GM23248 (cell line): ENCODE measurements at places on chromosomes 12 and 14. TPM values are rescaled to one million over a fixed set of nuclear protein-coding genes. Genes with fewer than 3 reads are reported as not detected.
A peak's percentile ranks its signal among the peaks of the same experiment; 100 is the strongest.

Gene CAPRIN2
- total RNA-seq: 24.7 and 33.0 TPM in 2 replicates

Gene HOXC11
- not detected in 2 replicates for total RNA-seq

Gene MYF6
- total RNA-seq: not detected in 2 replicates

Gene ABCC9
- total RNA-seq: 41.7 and 44.3 TPM in 2 replicates

Gene CDK4
- 133 and 152 TPM in 2 replicates for total RNA-seq

DNA sequence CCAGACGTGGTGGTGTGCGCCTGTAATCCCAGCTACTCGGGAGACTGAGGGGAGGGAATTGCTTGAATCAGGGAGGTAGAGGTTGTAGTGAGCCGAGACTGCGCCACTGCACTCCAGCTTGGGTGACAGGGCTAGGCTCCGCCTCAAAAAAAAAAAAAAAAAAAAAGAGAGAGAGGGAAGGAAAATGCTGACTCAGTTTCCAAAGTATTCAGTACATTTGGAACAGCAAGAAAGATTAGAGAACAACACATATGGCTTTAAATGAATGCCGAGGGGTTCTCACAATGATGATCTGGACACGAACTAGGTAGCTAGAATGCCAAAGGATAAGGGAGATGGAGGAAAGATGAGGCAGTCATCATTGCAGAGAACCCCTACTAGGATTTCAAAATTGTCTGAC is 97.4 kb downstream of the NAV3 start:
- DNase-seq: no peak

DNA sequence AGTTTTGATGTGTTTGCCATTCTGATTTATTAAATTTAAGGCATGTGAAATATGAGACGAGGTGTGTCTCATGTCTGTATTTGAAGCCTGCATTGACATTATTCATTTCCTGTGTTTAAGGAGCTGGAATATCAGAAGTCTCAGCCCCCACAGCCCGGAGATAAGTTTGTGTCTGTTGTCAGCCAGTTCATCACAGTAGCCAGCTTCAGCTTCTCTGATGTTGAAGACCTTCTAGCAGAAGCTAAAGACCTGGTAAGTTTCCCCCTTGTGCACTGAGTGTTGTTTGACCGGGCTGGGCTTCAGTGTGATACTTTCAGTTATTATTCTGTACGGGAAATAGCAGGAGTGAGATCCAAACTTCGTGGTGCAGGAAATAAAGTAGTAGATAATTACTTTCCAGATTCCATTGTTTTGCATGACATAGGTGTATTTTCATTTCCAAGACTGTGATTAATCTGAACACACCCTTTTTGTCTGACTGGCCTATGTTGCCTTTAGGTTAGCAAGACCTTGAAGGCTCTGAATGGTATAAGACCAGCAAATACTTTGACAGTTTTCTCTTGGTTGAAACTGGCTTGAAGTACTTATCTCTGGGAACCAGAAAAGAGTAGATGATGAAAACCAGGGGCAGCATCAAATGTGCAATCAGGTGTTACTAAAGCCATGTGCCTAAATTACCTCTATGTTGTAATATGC is 101.5 kb downstream of the GPR135 start:
- peak; percentile 43 for DNase-seq

DNA sequence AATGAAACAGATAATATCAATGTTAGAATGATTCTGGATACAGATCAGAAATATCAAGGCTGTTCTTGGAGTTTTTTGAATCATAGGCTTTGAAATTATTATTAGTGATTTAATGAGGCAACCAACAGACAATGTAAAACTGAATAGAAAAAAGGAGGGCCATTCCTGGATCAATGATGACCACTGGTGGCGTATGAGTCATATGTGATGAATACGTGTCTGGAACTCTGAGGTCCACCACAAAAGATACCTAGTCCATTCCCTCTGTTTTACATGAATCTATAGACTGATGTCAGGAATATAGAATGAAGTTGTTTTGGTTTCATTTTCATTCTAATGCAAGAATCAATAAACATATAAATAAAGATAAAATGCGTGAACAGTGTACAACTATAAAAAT is 78.3 kb upstream of the RTL1 start:
- peak; percentile 45 for DNase-seq

GRCh38 chr12:1474041-1474573 is 120.3 kb downstream of the FBXL14 start:
- DNase-seq: peak; percentile 97

GRCh38 chr12:28033538-28033915 is 61.0 kb upstream of the PTHLH start:
- peak; percentile 84 for DNase-seq

DNA sequence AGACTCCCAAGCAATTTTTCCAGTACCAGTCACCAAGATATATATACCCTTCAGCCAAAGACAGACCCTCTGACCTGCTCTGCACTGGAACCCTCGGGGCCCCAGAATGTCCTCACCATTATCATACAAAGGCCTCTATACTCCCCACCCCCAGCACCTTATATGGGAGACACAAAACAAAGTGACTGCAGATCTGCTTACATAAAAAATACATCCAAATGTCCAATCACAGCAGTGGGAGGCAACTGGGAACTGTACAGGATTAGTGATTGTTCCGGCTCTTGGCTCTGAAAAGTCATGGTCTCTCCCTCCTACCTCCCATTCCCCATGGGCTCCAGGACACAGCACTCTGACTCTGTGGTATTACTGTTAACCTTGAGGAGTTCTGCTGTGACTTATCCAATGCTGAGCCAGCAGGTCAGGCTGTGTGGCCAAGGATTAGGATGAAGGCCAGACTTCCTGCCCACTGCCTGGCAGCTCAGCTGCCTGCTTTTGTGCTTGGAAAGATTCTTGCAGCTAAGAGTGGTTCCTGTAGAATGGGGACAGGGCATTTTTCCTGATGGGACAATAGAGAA is 13.7 kb downstream of the OXA1L start:
- DNase-seq: peak; percentile 34

- peak; percentile 30 for DNase-seq
Measured at GRCh38 chr14:91255026-91255695, 10.7 kb upstream of the GPR68 start.

GRCh38 chr14:86087377-86087776 is 557.4 kb downstream of the FLRT2 start:
- no peak for DNase-seq

DNA sequence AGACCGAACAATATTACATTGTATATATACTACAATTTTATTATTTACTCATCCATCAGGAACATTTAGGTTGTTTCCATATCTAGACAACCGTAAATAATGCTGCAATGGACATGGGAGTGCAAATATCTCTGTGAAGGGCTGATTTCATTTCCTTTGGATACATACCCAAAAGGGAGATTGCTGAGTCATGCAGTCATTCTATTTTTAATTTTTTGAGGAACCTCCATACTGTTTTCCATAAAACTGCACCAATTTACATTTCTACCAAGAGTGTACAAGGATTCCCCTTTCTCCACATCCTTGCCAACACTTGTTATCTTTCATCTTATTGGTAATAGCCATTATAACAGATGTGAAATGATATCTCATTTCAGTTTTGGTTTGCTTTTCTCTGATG is 84.7 kb downstream of the SLC41A2 start:
- peak; percentile 18 for DNase-seq
